ENCODE measurements at places on chromosomes 1 and 21. TPM values are rescaled to one million over a fixed set of nuclear protein-coding genes. Genes with fewer than 3 reads are reported as not detected.

TNFRSF8 gene
- not detected for total RNA-seq

DNA sequence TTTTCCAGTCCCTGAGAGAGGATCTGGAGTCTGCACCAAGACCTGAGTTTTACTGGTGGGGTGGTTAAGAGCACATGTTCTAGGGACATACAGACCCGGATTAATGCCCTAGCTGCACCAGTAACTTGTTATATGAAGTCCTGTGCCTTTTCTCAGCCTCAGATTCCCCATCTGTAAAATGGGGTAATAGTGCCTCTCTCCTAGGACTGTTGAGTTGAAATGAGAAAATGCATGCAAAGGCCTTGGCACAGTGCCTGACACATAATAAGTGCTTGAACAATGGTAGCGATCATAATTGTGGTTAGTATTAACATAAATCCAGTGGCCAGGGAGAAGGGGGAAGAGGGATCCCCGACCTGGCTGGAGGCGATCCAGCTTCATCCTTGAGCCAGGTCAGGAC lies 12.3 kb downstream of the AHDC1 start:
- no peak for DNase-seq

- no peak for DNase-seq
Measured at GRCh38 chr1:247822060-247822459, 1.9 kb downstream of the OR14A16 start.

BEST4 gene
- total RNA-seq = 37.5 TPM

RIPPLY3 gene
- 3.3 TPM for total RNA-seq

DNA sequence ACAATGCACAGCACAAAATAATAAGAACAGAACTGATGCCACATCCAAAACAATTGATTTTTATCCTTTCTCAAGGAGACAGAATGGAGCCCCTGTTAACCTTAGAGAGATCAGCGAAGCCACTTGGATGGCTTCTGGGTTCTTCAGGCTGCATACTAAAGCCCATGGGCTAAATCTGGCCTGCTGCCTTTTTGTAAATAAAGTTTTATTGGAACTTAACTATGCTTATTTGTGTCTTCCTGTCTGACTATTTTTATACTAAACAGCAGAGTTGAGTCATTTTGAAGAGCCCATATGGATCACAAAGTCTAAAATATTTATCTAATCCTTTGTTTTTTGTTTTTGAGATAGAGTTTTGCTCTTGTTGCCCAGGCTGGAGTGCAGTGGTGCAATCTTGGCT lies 16.3 kb upstream of the PPM1J start:
- no peak for DNase-seq

GRCh38 chr21:33286600-33287456 lies 20.7 kb downstream of the IL10RB start:
- no peak for DNase-seq

DNA sequence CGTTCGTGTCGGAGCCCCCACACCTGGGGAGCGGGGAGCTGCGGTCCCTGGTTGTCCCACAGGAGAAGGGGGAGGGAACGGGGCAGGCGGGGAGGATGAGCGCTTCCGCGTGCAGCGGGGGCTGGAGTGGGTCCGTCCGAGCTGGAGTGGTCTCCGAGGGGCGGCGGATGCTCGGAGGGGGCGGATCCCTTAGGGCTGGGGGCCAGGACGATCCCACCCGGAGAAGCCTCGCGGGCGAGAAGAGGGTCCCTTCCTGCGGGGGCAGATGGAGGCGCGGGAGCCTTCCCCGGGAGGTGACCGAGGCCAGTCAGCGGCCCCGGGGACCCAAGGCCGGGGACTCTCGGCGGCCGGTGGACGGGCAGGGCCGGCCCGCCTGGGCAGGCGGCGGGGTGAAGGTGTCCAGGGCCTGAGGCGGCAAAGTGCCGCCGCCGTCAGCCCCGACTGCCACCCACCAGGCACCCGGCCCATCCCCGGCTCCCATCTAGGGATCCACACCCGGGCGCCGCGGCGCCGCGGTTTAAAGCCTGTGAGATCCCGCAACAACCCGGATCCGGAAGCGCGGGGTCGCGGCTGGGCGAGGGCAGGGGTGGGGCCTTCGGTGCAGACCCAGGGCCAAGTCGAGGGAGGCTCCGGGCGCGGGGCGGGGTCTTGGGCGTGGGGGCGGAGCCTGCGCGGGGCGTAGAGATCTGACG lies 5.3 kb upstream of the CCDC27 start:
- DNase-seq = peak; percentile 95

DNA sequence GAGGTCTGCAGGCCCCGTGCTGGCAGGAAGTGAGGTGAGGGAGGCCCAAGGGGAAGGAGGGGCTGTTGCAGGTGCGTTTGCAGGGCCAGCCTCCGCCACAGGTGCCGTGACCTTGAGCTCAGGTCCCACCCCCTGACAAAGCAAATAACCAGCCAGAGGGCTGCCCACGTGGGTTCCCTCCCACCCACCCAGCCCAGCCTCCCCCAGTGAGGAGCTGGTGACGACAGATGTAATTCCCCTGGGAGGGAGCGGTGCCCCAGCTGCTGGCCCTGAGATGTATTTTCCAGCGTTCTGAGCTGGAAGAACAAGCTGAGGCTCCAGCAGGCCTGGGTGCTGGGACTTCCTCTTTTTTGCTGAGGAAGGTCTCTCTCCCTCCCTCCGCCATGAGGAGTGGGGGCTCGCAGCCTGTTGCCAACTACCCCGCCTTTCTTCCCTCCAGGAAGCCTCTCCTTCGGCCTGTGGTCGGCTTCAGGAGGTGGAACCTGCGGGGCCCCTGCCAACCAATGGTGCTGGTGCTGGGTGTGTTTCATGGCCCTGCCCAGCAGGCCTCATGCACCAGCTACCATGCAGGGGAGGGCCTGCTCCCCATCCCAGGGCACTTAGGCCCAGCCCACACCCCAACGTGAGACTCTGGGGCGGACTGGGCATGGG lies 153.2 kb downstream of the PRDM16 start:
- peak; percentile 82 for DNase-seq

C1orf116 gene
- total RNA-seq = 59.5 TPM

DNA sequence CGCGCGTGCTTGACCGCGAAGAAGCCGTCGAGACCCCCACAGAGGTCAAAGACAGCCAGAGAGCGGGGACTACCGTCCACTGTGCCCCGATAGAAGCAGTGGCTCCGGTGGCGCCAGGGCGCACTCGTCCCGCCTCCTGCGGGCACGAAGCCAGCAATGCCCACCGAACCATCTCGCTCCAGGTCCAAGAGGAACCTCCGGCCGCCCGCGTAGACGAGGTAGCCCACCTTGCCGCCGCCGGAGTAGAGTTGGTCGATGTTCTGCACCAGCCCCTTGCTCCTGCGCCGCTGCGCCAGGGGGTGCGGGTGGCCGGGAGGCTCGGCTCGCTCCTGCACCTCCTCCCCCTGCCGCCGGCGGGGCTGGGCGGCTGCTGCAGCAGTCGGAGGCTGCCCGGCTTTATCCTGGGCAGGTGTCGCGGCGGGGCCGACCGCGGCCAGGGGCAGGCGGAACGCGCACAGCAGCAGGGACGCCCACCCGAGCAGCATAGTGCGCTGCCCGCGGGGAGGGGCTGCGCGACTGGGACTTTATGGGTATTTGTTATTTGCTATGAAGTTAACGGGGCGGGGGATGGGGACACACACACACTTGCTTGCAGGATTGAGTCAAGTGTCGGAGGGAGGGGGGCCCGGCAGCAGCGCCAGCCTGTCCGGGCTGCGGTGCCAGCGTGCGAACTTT lies 844 bp downstream of the ADAMTS5 start:
- no peak for DNase-seq

- DNase-seq = peak; percentile 54
Measured at GRCh38 chr1:4044967-4045366, 144.9 kb upstream of the C1orf174 start.

- no peak for DNase-seq
Measured at GRCh38 chr1:47921935-47922415, 75.2 kb downstream of the TRABD2B start.

C1QTNF12 gene
- total RNA-seq = not detected

- DNase-seq = no peak
Measured at GRCh38 chr1:240888039-240888786, 276.3 kb upstream of the GREM2 start.

HCN3 gene
- total RNA-seq = 24.9 TPM

BCL2L15 gene
- 105 TPM for total RNA-seq

GRCh38 chr1:183097438-183098051 lies 74.3 kb downstream of the LAMC1 start:
- no peak for DNase-seq

UBE2G2 gene
- total RNA-seq = 116 TPM

- no peak for DNase-seq
Measured at GRCh38 chr21:46596201-46596600, 8.7 kb downstream of the S100B start.

IGSF9 gene
- 48.5 TPM for total RNA-seq

DNA sequence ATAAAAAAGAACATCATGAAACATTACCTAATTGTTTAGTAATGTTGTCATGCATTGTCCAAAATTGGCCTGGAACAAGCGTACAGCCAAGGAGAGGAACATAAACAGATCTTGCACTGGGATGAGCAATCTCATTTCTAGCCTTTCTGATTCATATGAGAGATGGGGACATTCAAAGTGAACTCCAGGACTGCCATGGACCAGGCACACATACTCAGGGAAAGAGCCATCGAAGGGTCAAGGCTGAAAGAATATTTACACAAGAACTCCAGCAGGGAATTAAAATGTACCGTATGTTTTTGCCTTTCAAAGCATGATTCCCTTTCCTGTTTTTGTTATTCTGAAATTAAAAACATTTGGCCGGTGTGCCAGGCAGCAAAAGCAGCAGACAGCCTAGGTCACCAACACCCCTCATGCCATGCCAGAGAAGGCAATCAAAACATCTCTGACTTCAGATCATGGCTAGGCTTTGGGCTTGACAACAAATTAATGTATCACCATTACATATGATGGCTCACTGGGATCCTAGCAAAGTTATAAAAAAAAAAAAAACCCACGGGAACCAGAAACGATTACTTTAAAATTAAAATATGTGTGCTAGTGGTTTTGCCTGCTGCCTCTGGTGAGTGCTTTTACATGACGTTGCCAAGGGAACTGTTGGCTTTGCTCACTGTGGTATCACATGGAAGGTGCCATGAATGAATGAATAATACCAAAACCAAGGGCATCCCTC lies 159.8 kb downstream of the TGFBR3 start:
- DNase-seq = no peak

KANK4 gene
- not detected for total RNA-seq

- no peak for DNase-seq
Measured at GRCh38 chr1:6842301-6842700, 57.0 kb downstream of the CAMTA1 start.

DNA sequence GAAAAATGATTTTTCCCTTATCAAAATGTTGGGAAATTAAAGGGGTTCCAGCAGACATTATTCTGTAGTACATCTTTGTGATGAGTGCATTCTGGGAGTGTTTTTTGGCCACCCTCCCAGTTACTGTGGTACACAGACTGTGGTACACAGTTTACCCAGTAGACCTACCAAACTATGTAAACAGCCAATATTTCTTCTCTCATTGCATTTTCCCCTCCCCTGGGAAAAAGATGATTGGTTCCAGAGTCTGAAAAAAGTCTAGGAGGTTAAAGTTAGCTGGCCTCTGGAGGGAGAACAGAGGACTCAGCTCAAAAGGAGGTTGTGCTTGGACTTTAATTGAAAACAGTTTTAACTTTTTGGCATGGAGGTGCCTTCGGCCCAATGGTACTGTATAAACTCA lies 42.5 kb downstream of the PGM1 start:
- DNase-seq = no peak

DNA sequence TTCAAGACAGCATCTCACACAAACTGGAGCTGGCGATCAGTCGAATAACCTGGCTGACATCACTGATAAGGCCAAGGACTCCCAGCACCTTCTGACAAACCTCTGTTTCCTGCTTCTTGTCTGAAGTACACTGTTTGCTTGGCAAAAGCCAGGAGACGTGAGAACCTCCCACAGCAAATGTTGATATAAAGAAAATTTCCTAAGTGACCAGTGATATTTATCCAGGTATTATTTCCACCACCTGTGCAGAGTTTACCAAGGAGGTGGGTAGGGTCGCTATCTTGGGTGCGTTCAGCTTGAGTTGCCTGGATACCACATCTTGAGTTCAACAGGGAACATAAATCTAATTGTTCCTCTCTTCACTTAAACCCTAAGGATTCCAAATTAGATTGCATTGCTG lies 72.9 kb downstream of the SETD4 start:
- DNase-seq = no peak

HTR6 gene
- total RNA-seq = not detected

DNA sequence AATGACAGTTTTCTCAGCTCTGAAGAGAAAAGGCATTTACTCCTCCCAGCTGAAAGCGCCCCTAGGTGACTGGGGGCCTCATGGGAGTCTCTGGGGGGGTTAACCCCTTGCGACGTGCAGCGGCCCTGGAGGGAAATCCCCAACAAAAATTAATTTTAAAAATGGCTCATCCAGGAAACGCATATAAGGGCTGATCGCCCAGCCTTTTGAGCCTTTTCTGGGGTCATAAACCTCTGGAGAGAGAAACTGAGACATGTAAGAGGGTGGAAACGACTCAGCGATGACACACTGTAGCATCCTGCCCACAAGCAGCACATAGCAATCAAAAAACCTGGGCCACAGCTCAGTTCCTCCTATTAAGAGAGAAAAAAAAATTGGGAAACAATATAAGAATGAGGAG lies 20.4 kb upstream of the HPDL start:
- DNase-seq = no peak

GRCh38 chr1:8239306-8240023 lies 78.4 kb upstream of the SLC45A1 start:
- DNase-seq = no peak

- no peak for DNase-seq
Measured at GRCh38 chr1:143661418-143662101, 310.2 kb downstream of the FAM72C start.

PRAMEF9 gene
- not detected for total RNA-seq

DNA sequence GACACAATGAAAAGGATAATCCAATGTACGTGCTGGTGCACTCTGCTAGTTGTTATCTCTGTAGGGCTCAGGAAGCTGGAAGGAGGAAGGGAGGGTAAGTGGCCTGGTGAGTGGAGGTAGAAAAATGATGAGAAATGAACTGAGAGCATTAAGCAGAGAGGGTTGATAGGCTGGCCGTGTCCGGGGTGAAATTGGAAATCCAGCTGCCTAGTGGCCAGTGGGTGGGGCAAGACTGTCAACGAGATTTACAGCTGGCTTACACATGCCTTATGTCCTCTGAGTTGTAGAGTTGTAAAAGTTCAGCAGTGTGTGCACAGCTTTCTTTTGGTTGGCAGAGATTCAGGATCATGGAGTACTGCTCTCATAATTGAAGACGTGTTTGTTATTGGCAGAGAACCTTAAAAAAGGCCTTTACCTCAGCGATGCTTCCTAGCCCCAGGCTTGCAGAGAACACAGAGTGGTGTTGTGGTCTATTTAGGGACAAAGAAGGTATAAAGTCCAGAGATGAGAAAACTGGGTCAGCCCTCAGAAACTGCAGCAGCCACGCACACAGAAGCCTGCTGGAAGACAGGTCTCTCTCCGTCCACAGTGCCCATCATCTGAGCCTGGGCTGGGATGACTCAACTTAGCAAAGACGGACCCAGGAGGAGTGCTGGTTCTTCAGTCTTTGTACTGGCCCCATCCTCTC lies 132.4 kb downstream of the EDEM3 start:
- peak; percentile 22 for DNase-seq

ANKRD45 gene
- total RNA-seq = not detected

GRCh38 chr1:32900956-32901822 lies at the start of gene TMEM54:
Gene TMEM54 (minus strand): TSS chr1:32901389. CDS start chr1:32901238, 151 bp downstream.
- DNase-seq = peak; percentile 78

LCE3D gene
- not detected for total RNA-seq

Data from Peyer's patch (tissue), 4 donors.